Caco-2 (cell line): ENCODE measurements at places on chromosomes 2 and 18.

GRCh38 chr2:16750175-16750924, 84.7 kb upstream of the CYRIA start:
- no peak for DNase-seq

DNA sequence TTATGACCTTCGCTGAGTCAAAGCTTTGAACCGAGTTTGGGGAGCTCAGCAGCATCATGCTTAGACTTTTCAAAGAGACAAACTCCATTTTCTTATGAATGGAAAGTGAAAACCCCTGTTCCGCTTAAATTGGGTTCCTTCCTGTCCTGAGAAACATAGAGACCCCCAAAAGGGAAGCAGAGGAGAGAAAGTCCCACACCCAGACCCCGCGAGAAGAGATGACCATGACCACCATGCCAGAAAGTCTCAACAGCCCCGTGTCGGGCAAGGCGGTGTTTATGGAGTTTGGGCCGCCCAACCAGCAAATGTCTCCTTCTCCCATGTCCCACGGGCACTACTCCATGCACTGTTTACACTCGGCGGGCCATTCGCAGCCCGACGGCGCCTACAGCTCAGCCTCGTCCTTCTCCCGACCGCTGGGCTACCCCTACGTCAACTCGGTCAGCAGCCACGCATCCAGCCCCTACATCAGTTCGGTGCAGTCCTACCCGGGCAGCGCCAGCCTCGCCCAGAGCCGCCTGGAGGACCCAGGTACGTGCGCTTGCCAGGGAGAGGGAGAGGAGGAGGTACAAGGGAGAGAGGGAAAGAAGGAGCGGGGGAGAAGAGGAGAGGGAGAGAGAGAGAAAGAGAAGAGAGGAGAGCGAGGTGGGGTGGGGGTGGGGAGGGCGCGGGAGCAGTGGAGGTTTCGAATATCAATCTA, at the start of gene DLX1:
Gene DLX1 (plus strand): TSS at position 48 of the 700 bp plus-strand sequence. CDS start 171 bp downstream, at position 219.
- peak; percentile 62 for DNase-seq

- peak; percentile 90 for DNase-seq
Measured at GRCh38 chr2:42562474-42563144, 5.8 kb upstream of the MTA3 start.

DNA sequence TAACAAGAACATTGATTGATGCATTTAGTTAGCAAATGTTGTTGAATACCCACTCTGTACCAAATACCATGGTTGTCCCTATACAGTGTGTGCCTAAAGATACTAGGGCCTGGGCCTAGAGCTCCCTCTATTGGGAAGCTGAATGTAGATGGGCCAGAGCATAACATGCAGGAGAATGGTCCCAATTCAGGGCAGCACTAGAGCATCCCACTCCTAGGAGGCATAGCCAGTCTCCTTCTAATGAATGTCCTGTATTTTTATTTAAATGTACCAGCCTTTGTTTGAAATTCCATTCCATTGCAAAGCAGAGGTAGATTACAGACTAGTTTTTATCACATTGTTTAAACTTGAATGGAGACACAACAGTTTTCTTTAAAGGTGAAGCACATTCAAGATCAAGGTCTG, 90.6 kb downstream of the FEZ2 start:
- DNase-seq: peak; percentile 70

DNA sequence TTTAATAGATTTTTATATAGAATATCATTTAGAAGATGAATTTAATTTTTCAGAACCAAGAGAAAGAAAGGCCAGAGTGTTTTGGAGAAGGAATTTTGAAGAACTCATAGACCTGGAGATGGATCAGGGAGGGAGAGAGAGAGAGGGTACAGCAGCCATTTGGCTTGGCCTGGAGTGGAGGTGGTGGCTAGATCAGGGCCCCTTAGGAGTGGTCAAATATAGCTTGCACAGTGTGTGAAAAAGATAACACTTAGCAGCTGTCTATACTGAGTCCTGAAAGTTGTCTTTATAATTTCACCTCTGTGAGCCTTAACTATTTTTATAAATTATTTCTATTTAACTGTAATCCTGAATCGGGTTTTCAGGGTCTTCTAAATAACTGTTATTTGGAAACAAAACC, 38.8 kb upstream of the ACYP2 start:
- no peak for DNase-seq

DNA sequence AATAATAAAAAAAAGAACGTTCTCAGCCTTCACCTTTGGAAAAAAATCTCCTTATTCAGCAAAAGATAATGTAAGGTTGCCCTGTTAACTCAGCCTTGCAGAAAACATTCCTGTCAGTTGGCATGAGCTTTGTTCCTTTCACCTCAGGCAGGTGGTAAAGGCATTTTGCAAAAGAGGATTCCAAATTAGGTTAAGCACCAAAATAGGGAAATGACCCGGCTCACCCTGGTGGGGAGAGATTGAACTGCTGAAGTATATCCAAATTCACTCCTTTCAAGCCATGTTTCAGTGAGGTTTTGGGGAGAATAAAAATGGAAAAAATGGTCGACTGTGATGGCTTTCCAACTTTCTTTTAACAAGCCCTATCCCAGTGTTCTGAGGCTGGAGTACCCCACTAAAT, 1988.8 kb upstream of the PIK3C3 start:
- DNase-seq: no peak

DNA sequence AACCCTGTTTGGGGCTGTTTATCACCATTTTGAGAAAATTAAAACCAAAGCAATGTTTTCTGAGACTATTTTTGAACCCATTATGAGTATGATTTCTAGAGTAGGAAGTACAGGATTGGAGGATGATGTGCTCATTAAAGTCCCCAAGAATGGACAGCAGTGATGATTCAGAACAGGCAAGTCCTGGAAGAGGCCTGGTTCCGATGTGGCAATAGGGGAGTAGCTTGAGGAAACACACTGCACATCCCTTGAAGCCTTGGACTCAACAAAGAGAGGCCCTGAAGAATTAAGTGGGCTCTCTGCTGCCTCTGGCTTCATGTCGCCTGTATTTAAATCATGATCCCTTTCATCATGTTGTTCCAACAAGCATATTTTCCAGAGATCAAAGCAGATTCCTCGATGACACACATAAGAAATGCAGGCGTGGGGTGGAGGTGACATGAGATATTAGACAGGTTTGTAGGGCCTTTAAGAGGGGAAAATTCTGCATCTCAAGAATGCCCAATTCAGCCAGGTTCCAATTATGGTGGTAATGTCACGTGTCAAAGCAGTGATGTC, 242.2 kb downstream of the FHOD3 start:
- DNase-seq: no peak

GRCh38 chr18:22044474-22045220, 124.7 kb upstream of the GATA6 start:
- DNase-seq: peak; percentile 94

DNA sequence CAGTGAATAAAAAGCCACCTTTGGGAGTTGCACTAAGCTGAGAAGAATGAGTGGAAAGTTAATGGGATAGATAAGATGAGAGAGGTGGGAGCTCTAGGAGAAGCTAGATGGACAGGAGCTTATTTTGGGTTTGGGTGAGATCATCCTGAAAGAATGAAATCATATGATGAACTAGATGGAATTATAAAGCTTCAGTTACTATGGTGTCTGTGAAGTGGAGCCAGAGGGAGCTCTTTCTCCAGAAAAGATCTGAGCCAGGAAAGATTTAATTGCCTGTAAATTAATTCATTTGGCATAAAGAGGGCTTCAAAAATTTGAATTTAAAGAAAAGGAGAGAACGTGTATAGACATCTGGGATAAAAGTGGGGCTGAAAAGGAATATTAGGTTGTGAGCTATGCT, 10.3 kb downstream of the DNAH6 start:
- no peak for DNase-seq

DNA sequence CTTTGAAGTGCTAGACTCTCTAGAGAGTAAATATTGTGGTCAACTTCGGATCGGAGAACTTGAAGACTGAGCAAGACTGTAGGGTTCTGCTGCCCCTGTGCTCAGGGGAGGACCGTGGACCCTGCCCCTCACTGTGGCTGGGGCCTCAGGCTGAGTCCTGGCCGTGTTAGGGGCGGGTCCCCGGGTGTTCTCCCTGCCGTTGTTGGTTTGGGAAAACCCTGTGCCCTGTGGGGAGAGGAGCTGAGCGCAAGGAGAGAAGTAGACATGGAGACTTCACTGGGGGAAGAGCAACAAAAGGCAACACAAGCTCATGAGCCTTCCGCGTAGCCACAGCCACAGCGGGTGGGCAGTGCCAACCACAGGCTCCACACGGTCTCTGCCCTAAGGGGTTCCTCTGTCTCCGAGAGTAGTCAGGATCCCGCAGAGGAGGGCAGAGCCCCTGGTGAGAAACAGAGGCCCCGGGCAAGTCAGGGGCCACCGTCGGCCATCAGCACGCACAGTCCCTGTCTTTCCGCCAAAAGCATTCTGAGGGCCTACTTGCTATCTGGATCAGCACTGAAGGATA, 53.1 kb downstream of the NTSR2 start:
- no peak for DNase-seq

DNA sequence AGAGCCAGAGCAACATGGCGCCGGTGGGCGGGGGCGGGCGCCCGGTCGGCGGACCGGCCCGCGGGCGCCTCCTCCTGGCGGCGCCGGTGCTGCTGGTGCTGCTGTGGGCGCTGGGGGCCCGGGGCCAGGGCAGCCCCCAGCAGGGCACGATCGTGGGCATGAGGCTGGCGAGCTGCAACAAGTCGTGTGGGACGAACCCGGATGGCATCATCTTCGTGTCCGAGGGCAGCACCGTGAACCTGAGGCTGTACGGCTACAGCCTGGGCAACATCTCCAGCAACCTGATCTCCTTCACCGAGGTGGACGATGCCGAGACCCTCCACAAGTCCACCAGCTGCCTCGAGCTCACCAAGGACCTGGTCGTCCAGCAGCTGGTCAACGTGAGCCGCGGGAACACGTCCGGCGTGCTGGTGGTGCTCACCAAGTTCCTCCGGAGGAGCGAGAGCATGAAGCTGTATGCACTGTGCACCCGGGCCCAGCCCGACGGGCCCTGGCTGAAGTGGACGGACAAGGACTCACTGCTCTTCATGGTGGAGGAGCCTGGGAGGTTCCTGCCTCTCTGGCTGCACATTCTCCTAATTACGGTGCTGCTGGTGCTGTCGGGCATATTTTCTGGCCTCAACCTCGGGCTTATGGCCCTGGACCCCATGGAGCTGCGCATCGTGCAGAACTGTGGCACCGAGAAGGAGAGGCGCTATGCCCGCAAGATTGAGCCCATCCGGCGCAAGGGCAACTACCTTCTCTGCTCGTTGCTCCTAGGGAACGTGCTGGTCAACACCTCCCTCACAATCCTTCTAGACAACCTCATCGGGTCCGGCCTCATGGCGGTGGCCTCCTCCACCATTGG, 507 bp downstream of the CNNM4 start:
- peak; percentile 56 for DNase-seq

DNA sequence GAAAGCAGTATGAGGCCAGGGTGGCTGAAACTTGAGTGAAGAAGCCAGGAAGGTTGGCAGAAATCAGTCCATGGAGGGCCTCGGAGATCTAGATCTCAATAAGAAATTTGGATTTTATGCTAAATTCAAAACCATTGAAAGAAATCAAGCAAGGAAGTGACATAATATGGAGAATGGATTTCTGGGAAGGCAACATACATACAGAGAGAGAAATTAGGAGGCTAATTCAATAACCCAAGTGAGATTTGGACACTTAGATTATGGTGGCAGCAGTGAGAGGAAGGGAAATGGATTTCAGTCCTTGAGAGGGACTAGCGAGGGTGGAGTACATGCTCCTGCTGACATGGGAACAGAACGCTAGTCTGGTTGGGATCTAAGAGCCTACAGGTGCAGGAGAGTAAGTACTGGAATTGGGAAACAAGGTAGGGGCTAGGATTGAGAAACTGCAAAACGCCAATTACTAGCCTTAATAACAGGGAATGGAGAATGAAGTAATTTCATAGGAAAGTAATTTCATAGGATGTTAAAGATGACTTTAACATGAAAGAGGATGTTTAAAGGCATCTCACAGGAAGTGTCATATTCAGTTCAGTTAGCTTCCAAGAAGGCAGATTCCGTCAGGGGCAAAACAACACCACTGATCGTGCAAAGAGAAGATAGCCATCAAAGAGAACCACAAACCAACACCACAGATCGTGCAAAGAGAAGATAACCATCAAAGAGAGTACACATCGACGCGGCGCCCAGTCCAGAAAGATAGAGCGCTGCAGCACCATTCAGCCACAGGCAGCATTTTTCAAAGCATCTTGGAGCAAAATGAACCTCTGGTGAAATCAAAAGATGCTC, 27.2 kb downstream of the CDKL4 start:
- DNase-seq: peak; percentile 67

DNA sequence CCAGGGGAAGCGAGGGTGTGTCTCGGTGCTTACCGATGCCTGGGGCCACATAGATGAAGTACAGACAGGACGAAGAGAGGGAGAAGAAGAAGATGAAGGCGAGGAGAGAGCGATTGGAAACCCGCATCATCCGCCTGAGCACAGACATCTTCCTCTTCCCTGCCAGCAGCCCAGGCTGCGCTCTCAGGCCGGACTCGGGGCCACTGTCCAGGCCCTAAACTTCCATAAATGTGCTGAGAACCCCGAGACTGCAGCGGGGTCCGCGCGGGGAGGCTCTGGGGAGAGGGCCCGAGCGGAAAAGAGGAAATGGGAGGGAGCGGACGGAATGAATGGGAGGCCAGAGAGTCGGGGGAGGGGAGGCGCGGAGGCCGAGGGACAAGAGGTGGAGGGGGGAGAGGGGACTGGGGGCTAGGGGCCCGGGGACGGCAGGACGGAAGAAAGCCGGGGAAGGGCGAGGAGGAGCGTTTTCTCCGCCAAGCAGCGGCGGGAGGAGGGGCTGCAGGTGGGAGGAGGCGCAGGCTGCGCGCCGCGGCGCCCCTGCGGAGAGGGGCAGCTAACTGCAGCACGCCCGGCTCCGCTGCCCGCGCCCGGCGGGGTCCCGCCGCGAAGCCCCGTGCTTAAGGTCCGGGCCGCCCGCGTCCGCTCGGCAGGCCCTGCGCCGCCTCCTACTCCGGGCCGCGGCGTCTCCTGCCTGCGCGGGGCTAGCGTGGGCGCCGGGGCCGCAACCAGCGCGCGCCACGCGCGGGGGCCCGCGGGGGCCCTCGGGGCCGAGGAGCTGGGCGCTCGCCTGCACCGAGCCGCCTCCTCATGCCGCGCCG, at the start of gene B4GALT6:
Gene B4GALT6 (minus strand): TSS at position 303 of the 818 bp plus-strand sequence. CDS start 155 bp downstream, at position 148.
- DNase-seq: peak; percentile 53

- no peak for DNase-seq
Measured at GRCh38 chr2:43319541-43319940, 93.1 kb upstream of the ZFP36L2 start.

DNA sequence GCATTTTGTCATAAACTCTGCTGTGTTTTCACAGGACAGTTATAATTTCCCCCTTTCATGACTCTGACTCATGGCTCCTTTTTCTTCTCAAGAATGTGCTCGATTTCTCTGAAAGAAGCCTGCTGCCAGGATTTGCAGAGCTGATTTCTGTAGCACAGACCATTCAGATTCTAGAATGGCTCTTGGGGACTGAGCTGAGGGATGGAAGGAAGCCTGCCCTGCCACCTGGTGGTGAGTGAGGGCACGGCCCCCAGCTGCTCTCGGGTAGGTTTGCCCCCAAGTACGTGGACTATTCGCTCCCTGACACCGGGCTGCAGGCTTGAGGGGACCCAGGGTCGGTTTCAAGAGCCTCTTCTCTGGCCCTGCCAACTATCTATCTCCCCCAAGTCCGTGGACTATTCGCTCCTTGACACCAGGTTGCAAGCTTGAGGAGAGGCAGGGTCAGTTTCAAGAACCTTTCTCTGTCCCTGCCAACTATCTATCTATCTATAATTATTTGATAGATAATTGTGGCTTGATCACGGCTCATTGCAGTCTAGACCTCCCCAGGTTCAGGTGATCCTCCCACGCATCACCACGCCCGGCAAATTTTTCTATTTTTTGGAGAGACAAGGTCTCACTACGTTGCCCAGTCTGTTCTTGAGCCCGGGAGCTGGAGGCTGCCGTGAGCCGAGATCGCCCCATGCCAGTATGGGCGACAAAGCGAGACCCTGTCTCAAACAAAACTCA, 1.4 kb upstream of the SMYD5 start:
- DNase-seq: peak; percentile 87

GRCh38 chr2:109448946-109449788, 164.6 kb downstream of the SEPTIN10 start:
- no peak for DNase-seq
